ENCODE measurements at places on chromosomes 3 and 15.

GRCh38 chr15:65374821-65375401 is 2.9 kb downstream of the IGDCC3 start:
- no peak for DNase-seq

DNA sequence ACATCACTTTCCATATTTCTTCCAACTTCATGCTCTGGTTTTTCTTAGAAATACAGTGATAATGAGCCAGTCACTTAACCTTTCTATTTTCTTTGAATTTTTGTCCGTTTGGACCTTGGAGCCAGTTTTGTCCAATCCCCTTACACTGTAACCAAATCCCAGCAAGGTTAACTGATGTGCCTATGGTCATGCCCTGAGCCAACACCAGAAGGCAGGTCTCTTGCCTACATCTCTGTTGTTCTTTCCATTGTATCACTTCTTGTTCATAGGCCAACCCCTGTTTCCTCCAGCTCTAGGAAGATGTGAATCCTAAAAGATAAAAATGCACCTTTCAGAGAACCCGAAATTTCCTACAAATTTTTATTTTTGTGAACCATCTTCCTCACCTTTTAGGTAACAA is 122.7 kb downstream of the CMSS1 start:
- no peak for DNase-seq

GRCh38 chr15:29345549-29346525 is 76.2 kb upstream of the NSMCE3 start:
- DNase-seq: no peak

DNA sequence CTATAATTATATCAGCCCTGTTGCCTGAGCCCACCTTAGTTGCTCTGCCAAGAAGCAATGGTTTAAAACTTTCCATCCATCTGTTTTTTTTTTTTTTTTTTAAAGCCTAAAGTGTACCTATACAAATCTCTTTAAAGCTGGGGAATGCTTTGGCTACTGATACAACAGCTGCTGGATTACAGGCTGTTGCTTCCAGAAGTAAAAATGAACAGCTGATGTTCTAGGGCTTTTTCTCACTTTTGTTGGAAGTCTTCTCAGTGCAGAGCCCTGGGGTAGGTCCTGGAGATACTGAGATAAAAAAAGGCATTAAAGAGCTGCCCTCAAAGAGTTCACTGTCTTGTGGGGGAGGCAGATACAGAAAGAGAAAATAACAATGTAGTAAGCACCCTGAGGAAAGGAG is 218.1 kb downstream of the NLGN1 start:
- DNase-seq: no peak

DNA sequence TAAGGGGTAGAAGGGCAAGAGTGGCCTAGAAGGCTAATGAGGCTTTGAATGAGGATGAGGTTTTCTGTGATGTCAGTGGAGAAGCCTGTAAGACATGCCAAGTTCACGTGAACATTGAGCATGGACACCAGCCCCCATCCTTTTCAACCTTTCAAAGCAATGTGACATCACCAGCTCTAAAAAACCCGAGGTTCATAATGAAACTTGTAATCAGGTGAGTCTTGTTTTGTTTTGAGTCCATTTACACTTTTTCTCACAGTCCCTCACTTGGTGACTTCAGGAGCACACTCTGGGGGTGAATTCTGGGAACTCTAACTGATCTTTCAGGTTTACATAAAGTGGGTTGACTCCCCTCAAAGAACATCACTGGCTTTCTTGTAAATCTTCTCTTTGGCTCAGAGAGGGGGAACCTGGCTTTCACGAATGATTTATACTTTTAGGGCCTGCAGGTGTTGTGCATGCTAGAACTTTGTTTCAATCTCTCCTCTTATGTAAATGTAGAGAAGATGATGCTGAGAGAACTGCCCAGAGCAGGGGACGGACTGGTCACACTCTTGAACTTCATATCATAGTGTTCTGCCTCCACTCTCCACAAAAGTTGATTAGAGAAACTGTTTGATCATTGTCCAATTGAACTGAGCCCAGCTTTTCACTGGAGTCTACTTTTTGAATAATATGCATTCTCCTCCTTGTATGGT is 224.7 kb upstream of the SATB1 start:
- DNase-seq: no peak

GRCh38 chr15:101167411-101167752 is 84.5 kb downstream of the CHSY1 start:
- DNase-seq: no peak

DNA sequence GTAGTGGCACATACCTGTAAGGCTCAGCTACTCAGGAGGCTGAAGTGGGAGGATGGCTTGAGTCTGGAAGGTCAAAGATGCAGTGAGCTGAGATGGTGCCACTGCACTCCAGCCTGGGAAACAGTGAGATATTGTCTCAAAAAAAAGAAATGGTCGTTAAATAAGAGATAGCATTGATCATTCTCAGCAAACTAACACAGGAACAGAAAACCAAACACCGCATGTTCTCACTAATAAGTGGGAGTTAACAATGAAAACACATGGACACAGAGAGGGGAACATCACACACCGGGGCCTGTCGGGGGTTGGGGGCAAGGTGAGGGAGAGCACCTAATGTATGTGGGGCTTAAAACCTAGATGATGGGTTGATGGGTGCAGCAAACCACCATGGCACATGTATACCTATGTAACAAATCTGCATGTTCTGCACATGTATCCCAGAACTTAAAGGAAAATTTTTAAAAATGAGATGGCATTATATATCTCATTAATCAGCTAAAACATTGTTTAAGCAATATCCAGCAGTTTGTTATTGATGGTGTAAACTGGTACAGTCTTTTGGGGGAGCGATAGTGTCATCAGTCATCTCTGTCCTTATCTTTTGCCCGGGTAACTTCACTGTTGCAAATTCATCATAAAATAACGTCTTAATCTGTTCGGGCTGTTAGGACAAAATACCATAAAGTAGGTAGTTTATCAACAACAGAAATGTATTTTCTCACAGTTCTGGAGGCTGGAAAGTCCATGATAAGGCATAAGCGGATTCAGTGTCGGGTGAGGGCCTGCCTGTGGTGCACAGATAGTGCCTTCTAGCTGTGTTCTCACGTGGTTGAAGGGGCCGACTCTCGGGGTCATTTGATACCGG is 1.7 kb upstream of the MAN2A2 start:
- no peak for DNase-seq

- no peak for DNase-seq
These were observed 6.1 kb upstream of the DGKG start for GRCh38 chr3:186368176-186368575.

- peak; percentile 30 for DNase-seq
These were observed 226.8 kb upstream of the IGF1R start for GRCh38 chr15:98421419-98422129.

GRCh38 chr3:88462230-88462629 is 312.5 kb downstream of the C3orf38 start:
- no peak for DNase-seq

DNA sequence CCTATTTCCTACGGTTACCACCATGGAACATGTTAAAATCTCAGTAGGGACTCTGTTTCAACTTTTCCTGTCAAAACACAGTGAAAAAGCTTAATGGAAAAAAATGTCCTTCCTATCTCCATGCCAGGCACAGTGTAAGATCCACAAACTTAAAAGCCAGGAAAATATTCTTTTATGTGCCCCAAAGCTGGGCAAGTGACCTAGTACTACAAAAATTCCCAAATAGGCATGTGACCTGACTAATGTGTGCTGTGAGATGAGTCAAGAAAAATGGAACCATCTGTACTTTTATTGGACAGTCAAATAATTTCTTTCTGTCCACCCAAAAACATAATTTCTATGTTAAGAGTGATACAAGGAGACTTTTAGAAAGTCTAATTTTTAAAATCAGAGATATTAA is 406.0 kb downstream of the ZBTB20 start:
- no peak for DNase-seq

DNA sequence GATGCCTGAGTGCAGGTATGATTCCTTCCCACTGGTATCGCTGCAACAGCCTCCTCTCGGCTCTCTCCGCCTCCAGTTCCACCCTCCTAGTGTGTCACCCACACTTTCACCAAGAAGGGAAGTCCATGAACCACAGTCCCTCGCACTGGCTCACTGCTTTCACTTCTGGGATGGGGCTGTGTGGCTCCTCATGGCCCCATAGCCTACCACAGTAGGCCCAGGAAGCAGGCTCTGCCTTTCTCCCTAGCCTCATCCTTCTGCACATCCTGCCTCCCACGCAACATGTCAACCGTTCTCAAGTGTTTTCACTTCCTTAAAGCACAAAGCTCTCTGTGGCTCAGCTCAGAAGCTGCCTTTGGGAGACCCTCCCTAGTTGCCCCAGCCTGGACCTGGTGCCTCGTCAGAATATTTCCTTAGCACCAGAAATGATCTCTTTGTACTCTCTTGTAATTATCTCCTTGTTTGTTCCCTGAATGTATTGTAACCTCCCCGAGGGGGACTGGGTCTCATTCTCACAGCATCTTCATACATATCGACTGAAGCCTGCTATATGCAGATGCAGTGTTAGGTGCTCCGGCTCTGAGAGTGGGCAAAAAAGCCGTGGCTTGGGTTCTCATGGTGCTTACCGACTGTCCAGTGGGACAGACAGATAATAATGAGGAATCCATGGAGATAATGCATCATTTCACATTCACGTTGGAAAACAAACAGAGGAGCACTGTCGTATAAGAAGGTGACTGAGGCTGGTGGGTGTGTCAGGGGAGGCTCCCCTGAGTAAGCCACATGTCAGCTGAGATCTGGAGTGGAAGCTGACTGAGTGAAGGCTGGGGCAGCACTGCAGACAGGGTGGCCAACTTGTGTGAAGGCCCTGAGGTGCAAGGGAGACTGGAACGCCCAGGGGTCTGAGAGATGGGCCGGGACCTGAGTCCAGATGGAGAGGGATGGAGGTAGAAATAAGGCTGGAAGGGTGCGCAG is 107.1 kb downstream of the DGKG start:
- no peak for DNase-seq

- no peak for DNase-seq
These were observed 242.6 kb downstream of the LRTM1 start for GRCh38 chr3:54685213-54685612.

- no peak for DNase-seq
These were observed 23.1 kb downstream of the IQGAP1 start for GRCh38 chr15:90411176-90411575.

- DNase-seq: no peak
These were observed 7.1 kb upstream of the TTC14 start for GRCh38 chr3:180594631-180595558.

DNA sequence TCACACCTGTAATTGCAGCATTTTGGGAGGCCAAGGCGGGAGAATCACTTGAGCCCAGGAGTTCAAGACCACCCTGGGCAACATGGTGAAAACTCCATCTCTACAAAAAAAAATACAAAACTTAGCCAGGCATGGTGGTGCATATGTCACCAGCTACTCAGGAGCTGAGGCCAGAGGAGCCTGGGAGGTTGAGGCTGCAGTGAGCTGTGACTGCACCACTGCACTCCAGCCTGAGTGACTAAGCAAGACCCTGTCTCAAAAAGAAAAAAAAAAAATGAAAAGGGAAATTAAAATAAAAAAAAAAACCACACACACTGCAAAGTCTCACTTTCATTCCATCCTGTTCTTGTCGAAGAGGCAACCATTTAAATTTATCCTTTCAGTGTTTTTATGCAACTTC is 100.8 kb upstream of the PIAS1 start:
- DNase-seq: no peak

GRCh38 chr3:155785662-155786295 is 20.3 kb downstream of the C3orf33 start:
- no peak for DNase-seq

DNA sequence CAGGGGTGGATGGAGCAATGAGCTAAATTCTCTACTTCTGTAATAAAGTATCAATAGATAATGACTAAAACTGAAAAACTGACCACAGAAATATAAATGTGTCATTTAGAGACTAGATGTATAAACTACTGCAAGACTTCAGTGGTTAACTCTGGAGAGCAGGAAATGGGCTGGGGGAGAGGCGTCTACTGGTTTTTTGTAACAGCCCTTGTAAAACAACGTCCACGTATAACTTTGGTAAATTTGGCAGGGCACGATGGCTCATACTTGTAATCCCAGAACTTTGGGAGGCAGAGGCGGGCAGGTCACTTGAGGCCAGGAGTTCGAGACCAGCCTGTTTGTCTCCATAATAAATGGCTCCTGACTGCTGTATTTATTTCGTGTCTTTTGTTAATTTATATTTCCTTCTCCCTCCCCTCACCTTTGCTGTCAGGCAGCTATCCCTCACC is 12.5 kb downstream of the RAB27A start:
- DNase-seq: no peak

DNA sequence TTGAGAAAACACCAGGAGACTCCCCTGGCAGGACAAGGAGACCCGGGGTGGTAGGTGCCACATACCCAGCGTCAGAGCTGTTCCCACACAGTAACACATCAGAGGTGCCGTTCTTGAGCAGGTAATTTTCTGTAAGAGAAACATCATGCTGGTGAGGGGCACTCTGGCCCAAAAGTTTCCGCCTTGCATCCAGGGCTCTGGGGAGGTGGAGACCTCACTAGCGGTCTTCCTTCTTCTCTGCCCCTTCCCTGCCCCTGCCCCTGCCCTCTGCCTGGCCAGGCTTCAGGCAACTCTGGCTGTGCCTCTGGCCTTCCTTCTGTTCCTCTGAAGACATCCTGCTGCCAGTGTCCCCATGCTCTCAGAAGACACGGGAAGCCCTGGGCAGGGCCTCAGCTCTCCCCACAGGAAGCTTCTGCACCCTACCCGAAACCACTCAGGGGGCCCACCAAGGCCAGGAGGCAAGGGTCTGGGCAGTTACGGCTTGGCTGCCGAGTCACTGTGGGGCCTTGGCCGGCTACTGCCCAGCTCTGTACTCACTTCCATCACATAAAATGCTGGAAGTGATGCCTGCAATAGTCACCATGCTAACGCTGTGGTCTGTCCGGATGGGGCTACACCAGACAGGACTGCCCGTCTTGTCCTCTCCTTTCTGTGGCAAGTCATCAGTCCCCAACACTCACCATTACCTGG is 41.3 kb downstream of the SCN5A start:
- no peak for DNase-seq

DNA sequence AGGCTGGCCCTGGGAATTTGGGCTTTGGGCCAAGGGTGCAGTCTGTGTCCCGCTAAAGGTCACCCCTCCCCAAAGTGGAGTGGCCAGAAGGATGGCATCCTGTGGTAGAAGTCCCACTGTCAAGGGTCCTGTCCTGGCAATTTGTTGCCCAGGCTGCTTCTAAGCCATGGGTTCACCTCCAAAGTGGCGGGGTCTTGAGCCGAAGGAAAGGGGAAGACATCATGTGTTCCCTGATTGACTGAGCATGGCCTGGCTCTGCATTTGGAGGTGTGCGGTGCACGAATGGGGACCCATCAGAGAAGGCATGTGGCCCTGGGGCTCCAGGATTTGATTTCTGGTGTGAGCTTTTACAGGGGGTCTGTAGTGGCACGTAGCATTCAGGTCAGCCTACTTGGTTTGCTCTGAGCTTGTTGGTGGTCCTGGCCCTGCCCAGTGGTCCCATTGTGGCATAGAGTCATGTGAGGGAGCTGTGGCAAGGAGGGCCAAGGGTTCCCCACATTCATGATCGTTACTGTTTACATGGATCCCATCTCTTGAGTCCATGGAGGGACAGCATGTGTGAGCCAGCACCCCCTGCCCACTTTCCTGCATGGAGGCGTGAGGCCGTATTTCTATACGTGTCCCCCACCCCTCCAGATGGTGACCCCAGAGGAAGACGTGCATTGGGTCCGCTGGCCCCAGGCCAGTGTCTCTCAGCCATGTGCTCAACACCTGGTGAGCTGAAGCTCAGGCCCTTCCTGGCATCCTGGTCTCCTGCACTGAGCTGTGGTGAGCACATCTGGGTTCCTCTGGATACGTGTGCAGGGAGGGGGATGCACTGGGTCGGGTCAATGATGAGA is 225.1 kb downstream of the SNRPN start:
- DNase-seq: no peak

Measured in amygdala (tissue), 56 donors.